Urothelium cell line (cell line): ENCODE measurements at places on chromosomes 5 and 9.

- DNase-seq: peak; percentile 58
Observed at GRCh38 chr5:59193616-59194319, 610.9 kb downstream of the RAB3C start.

GRCh38 chr5:38650540-38650939 is 94.1 kb upstream of the LIFR start:
- DNase-seq: peak; percentile 47

- DNase-seq: peak; percentile 19
Observed at GRCh38 chr9:124222918-124223720, 34.6 kb upstream of the NEK6 start.

DNA sequence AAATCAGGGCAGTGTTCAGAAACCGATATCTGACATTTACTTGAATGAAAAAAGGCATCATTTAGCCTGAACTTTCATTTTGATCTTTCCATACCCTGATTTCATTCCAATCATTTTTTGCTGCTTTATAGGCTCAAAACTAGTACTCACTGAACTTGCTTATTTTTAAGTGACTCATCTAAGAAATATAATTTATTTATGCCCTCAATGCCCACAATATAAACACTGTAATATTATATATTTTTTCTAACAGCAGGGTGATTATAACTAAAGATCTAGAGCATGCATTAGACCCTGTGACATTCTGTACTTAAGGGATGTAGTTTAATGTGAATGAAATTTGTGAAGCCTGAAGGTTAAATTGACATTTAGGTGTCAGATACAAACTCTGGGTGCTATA is 446.1 kb upstream of the CDH10 start:
- no peak for DNase-seq

DNA sequence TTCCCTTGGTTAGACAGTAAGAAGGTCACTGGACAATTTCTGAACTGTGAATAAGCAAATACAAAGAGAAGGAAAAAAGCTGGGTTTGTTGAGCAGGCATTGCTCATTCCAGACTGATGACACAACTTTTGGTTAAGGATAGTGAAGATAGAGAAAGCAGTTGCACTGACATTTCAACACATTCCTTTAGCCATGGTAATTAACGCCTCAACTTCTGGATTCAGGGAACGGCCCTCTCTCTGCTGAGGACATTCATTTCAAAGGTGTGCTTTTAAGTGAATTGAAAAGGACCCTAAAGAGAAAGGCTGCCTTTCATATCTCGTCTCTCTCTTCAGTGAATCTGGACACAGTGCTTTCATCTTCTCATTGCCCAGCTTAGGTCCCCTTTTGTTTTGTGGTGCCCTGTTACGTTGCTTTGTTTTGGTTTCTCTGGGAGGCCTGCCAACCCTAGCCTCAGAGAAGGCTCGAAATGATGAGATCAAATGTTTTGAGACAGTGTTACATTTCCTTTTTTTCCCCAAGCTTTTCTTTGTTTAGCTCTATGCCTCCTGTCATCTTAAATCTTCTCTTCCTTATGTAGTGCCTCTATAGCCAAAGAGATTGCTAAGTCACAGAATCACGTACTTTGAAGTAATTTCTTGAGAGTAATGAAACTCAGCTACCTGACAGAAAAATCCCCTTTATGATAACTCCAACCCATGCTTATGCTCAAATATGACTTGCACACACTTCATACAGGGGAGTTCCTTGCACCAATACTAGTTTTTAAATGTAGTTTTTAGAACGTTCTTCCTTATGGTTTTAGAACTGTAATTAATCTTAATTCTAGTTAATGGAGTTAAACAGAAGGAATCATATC is 94.4 kb upstream of the IFNE start:
- DNase-seq: peak; percentile 36

GRCh38 chr5:132273631-132274030 is 16.1 kb downstream of the PDLIM4 start:
- no peak for DNase-seq

DNA sequence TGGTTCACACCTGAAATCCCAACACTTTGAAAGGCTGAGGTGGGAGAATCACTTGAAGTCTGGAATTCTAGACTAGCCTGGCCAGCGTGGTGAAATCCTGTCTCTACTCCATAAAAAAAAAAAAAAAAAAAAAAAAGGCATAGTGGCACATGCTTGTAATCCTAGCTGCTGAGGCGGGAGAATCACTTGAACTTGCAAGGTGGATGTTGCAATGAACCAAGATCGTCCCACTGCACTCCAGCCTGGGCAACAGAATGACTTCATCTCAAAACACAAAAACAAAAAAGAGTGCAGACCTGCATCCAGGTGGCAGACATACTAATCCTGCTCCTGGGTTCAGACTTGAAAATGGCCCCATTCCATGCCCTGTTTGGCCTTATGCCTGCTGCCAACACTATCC is 21.8 kb upstream of the ADAMTS19 start:
- DNase-seq: no peak

DNA sequence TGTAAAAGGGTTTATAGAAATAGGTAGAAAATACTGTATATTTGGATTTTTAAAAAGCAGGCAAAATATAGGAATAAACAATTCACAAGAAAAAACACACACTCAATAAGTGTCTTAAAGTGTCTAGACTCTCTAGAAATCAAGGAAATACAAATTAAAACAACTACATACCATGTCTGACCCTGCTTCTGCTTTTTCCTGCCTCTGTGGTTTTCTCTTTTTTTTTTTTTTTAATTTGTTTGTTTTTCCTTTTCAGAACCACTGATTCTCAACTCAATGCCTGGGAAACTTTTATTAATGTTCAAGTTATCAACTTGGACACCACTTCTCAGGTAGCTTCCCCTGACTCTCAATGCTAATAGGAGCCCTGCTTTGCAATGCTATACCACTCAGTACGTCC is 25.5 kb upstream of the TAS2R1 start:
- no peak for DNase-seq

DNA sequence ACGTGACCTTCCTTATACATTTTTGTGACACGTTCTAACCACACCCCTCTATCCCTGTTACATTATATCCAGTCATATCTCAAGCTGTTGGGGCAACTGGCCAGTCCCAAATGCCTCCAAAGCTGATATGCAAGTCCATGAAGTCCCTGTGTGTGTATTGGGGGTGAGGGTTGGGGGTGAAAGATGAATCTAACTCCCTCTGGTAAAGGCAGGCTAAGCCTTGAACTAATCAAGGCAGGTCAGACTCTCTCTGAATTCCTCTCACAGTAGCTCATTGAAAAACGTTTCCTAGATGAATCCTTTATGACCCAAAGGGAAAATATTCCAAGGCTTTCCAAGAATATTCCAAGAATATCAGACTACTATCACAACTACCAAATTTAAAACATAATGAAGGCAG is 174.4 kb downstream of the MUSK start:
- no peak for DNase-seq

- peak; percentile 71 for DNase-seq
Observed at GRCh38 chr5:140925806-140926442, at the start of gene PCDHAC1. Gene PCDHAC1, plus strand, starts transcription at chr5:140926299. Its CDS starts 594 bp downstream, at chr5:140926893.

DNA sequence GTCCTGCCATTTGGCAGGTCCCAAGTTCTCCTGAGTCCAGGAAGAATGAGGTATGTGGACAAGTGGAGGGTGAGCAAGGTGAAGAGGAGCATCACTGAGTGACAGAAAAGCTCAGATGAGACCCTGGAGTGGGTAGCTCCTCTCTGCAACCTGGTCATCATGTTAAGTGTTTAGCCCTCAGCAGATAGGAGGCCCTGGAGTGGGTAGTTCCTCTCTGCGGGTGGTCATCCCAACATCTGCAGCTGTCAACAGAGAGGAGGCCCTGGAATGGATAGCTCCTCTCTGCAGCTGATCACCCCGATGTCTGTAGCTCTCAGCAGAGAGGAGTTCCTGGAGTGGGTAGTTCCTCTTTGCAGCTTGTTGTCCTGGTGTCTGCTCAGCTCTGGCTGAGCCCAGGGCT is 48.4 kb downstream of the NDUFAF2 start:
- no peak for DNase-seq

- no peak for DNase-seq
Observed at GRCh38 chr5:151030379-151030778, 10.0 kb downstream of the GPX3 start.

DNA sequence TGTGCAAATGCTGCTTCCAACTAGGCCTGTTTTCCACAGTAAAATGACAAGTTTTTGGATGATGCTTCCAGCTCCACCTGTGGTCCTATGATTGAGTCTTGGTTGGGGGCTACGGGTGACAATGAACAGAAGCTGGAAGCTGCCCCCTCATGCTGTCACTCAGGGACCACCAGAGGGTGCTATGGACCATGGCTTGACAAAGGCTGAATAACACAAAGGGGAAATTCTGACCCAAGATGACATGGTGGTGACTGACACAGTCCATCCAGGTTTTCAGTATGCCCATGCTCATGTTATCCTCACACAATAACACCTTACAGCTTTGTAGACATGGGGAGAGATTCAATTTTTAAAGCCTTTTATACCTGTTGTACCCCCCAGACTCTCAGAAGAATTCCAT is 23.9 kb upstream of the SAP30L start:
- DNase-seq: no peak

DNA sequence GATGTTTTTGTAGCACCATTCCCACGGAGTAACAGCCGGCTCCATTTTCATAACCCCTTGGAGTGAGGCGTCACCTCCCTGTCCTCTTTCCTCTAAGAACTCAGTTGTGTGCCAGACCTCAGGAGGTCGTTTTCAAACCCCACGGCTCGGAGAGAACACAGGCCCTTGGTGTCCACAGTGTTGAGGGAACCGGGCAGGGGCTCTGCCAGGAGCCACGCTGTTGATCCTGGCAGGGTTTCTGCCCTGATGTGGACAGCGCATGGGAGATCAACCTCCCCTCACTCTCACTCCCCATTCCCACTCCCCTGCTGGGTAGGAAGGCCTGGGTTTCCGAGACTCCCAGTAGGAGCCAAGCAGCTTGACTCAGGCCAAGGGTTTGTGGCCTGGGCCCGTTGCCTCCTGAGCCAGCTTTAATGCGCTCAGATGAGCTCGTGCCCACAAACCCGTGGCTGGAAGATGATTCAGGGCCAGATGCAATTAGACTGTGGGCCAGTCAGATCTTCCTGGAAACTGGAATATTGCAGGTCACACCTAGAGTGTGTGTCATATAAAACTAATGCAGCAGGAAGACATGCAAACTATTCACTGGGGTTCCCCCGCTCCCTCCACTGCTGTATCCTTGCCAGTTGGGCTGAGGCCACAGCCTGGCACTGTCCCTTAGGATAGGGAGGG is 133.4 kb downstream of the SLC12A2 start:
- DNase-seq: peak; percentile 48

DNA sequence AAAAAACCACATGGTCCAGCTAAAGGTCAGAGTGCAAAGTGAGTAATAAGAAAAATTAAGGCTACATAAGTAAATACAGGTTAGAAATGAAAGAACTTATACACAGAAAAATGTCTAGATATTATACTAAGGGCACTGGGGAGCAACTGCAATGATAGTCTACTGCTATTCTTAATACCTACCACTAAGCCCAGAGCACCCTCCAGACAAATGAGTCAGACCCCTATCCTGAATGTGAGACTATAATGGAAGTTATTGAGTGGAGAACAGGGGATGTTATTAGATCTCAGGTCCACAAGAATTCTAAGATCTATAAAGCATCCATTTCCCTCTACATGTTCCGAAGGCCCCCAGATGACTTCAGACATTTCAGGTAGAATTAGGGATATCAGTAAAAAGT is 438.3 kb downstream of the PRELID2 start:
- DNase-seq: no peak

DNA sequence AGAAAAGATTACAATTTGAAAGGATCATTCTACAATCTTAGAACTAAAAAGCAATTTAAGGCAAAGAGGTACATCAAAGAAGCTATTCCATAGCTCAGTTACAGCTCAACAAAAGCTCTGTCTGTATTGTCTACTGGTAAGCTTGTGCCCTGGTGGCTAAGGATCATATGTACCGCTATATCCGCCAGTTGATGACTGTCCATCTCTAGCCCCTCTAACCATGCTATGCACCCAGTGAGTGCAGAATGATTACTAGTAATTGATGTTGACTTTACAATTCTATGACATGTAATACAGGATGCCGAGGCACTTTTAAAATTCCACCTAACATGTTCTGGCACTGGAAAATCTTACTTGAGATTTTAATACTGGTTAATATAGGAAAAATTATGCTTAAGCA is 13.1 kb downstream of the LOX start:
- no peak for DNase-seq

GRCh38 chr9:128213746-128214497 is 10.7 kb downstream of the DNM1 start:
- DNase-seq: no peak

- DNase-seq: no peak
Observed at GRCh38 chr5:163385271-163385670, 52.1 kb upstream of the CCNG1 start.

DNA sequence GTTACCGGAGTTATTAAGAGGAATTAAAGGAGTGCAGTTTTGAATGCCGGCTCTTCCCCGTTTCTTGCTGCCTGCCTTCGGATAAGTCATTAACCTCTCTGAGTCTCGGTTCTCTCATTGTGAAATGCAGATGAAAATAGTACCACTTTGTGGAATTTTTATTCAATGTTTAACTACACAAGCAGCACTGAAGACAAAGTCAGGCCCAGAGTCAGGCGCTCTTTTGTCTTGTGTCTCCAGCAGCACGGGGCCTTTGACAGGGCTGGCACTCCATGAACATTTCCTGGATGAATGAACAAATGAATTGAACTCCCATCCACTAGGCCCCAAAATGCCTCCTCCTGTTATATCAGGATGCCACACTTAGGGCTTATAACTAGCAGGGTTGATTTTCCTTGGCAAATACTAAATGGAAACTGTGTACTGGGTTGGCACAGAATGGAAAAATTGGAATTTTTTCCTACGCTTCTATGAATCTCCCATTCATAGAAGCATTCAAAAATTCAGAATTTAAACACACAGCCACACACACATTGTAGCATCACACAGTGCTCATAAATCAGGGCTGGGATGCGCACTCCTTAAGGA is 332.8 kb downstream of the MLLT3 start:
- DNase-seq: no peak

GRCh38 chr5:134043793-134044792 is 39.3 kb upstream of the VDAC1 start:
- DNase-seq: no peak

- no peak for DNase-seq
Observed at GRCh38 chr9:112166176-112167140, 8.6 kb downstream of the SUSD1 start.

DNA sequence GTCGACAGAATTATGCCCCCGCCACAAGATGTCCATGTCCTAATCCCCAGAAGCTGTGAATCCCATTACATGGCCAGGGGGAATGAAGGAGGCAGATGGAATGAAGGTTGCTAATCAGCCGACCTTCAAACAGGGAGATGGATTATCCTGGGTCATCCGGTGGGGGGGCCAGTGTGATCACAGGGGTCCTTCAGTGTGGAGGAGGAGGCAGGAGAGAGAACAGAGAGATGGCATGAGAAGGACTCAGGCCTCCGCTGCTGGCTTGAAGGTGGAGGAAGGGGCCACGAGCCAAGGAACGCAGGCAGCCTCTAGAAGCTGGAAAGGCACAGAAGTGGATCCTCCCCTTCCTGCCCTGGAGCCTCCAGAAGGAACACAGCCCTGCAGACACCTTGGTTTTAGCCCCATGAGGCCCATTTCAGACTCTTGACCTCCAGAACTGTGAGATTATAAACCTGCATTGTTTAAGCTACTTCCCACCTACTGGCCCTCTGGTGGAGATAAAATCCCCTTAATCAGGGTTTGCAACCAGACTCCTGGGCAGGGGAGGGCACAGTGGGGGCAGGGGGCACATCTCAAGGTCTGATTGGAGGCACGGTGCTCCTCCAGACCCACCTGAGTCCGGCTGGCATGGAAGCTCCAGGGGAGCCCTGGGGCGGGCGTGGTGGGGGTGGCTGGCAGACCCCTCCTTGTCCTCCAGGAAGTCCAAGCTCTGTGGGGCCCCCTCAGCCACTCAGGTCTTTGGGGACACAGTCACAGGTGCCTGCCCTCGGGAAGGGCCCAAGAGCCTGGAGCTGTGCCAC is 13.8 kb downstream of the PTGES2 start:
- DNase-seq: no peak

- no peak for DNase-seq
Observed at GRCh38 chr5:124524552-124525232, 221.7 kb downstream of the ZNF608 start.
